ENCODE measurements at places on chromosomes 7 and 10.

GRCh38 chr10:70552586-70552985 lies 50.0 kb downstream of the PRF1 start:
- no peak for DNase-seq

DNA sequence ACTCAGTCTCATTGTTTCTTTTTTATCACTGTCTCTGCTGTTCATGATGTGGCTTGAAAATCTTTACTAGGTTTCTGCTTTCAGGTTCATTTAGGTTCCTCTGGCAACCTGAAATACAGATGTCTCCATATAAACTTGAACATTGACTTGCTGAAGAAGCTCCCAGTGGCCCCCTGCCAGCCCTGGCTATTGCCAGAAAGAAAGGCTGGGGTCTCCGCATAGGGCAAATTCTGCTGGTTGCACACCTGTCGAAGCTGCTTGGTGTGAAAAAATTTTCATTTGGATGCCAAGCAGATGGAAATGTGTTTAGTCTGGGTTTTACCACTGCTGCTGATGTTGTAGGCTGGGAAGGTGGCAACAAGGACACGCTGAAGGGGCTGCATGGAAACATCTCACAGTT lies 826.7 kb upstream of the GHITM start:
- no peak for DNase-seq

- DNase-seq: no peak
Measured at GRCh38 chr10:73407495-73407894, 6.4 kb downstream of the ANXA7 start.

- peak; percentile 46 for DNase-seq
Measured at GRCh38 chr7:128055637-128056036, 24.4 kb upstream of the LRRC4 start.

- peak; percentile 43 for DNase-seq
Measured at GRCh38 chr10:31158011-31158658, 126.5 kb upstream of the ZNF438 start.

DNA sequence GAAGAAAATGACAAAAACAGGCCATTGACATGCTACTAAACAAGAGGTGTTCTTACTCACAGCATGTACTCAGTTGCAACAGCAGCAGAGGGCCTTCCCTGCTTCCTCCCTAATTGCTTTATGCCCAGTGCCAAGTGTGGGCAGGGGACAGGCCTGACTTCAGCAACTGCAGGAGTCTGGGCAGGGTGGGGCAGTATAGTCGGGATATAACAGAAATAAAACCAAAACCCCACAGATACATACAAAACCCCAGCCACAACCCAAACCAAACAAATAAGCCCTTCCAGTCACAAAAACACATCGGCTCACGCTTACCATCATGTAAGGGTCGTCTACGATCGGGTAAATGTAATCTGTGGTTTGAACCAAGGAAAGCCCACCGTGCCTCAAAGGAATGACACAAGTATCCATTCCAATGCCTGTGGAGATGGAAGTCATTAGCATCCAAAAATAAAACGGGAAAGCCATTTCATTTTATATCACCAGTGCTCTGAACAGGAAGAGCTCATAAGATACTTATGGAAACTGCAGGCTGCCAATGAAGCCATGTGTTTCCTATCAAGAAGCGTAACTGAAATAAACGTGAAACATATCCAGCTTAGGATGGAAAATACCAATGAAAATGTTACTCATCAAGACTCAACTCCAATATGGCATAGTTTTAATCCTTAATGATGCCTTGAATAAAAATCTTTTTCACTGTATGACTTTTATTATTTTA lies 9.5 kb downstream of the SEPHS1 start:
- peak; percentile 82 for DNase-seq

GRCh38 chr7:50641442-50642405 lies 76.5 kb upstream of the DDC start:
- no peak for DNase-seq

- DNase-seq: peak; percentile 60
Measured at GRCh38 chr10:103188853-103189252, 4.2 kb downstream of the NT5C2 start.

DNA sequence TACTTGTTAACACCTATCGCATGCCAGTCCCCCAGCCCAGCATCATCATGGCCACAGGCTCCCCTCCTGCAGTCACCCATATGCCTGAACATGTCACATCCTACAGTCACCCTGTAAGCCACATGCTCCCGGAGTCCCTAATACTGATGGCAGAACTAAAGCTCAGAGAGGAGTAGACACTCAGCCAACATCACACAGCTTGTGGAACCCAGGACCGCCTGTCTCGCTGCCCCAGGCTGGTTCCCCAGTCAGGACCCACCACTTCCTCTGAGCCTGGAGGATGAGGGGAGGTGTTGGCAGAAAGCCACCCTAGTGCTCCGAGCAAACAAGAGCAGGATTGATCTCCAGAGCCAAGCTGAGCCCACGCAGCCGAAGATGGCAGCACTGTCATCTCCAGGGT lies 85.0 kb upstream of the MYL10 start:
- no peak for DNase-seq

DNA sequence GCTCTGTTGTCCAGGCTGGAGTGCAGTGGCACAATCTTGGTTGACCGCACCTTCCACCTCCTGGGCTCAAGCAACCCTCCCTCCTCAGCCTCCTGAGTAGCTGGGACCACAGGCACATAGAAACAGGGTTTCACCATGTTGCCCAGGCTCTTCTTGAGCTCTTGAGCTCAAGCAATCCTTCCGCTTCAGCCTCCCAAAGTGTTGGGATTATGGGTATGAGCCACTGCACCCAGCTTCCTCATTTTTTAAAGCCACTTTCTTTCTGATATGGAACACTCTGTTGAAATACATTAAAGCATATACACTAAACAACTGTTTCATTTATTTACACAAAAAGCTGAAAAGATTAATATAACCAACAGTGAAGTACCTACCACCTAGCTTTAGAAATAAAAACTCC lies 117.2 kb downstream of the CLEC2L start:
- DNase-seq: no peak

GRCh38 chr10:98446151-98446660 lies 529 bp downstream of the HPS1 start:
- peak; percentile 52 for DNase-seq

DNA sequence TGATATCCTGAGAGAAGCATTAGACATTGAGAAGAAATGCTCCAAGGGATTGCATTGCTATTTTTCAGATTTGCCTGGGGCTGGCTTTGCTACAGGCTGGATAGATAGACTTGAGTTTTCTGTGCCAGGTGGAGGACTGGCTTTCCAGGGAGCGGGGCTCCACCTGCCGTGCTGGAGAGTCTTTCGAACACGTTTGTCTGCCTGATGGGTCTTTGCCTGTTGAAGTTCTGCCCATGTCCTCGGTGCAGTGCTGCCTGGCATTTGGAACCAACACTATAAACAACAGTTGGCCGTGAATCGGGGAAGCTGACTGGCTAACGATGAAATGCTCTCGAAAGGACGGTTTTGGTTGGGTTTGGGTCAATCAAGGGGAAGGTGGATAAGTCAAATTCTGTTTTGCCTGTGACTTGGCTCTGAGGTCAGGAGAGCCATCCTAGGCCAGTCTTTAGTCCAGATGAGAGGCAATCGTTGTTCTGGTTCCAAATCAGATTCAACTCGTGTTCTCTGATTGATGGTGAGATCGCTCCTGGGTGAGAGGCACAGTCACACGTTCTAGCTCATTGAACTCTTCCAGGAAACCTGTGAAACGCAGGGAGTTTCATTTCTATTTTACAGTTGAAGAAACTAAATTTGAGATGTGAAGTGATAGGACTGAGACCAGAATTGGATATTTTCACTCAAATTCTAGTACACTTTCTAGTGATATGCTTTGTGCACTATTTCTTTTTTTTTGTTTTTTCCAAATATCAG lies 599.0 kb downstream of the TYW1 start:
- DNase-seq: no peak

GRCh38 chr10:85594239-85594638 lies 772.4 kb downstream of the GRID1 start:
- DNase-seq: no peak

- no peak for DNase-seq
Measured at GRCh38 chr10:97184971-97185325, 811 bp downstream of the SLIT1 start.

DNA sequence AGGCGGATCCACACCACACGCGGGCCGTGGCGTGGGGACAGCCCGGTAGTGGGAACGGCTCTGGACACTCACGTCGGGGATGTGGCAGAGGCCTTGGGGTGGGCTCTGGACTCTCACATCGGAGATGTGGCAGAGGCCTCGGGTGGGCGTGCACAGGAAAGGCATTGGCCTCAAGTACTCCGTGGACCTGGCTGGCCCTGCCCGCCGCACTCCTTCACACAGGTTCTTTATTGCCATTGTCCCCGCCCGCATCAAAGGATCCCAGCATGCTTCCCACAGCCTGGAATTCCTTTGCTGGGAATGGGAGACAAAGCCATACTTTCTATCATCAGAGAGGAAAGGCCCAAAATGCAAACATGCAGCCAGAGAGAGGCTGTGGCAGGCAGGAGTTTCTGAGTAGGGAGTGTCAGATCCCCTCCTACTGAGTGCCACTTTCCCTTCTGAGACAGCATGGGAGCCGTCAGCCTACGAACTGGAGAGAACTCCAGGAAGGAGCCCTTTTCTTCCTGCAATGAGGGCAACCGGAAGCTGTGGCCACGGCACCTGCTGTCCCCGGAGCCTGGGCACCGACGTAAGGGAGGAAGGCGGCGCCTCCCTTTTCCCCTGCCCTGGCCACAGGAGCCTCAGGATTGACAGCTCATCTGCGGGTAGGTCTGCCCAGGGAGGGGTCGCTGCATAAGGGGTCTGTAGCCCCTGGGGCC lies 51.5 kb downstream of the RBM17 start:
- no peak for DNase-seq

- DNase-seq: no peak
Measured at GRCh38 chr10:91215384-91215783, 5.1 kb upstream of the PCGF5 start.

- peak; percentile 7 for DNase-seq
Measured at GRCh38 chr7:112505495-112505894, 24.7 kb downstream of the LSMEM1 start.

GRCh38 chr10:102431452-102432124 lies 786 bp downstream of the CUEDC2 start:
- peak; percentile 50 for DNase-seq

GRCh38 chr10:87987206-87987605 lies 123.8 kb downstream of the PTEN start:
- DNase-seq: no peak

All from EH (cell line).